ENCODE measurements at places on chromosomes 11 and 22.

DNA sequence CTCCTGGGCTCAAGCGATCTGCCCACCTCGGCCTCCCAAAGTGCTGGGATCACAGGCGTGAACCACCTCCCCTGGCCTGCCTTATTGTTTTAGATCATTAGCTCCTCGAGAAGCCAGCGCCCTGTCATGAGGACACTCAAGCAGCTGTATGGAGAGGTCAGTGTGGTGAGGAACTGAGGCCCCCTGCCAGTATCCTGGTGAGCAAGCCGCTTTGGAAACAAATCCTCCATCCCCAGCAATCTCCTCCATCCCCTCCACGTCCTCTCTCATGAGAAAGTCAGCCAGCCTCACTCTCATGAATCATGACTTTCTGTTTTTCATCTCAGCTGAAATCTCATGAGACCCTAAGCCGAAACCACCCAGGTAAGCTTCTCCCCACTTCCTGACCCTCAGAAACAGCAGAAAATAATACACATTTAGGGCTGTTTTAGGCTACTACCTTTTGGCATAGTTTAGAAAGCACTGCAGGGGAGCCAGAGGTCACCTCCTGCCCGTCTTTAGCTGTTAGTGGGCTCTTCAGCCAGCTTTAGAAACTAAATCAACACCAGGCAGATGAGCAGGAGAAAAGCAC lies 56.0 kb downstream of the CTTN start:
- DNase-seq: no peak

GRCh38 chr22:22745225-22746060 lies 101.0 kb downstream of the GGTLC2 start:
- no peak for DNase-seq

DNA sequence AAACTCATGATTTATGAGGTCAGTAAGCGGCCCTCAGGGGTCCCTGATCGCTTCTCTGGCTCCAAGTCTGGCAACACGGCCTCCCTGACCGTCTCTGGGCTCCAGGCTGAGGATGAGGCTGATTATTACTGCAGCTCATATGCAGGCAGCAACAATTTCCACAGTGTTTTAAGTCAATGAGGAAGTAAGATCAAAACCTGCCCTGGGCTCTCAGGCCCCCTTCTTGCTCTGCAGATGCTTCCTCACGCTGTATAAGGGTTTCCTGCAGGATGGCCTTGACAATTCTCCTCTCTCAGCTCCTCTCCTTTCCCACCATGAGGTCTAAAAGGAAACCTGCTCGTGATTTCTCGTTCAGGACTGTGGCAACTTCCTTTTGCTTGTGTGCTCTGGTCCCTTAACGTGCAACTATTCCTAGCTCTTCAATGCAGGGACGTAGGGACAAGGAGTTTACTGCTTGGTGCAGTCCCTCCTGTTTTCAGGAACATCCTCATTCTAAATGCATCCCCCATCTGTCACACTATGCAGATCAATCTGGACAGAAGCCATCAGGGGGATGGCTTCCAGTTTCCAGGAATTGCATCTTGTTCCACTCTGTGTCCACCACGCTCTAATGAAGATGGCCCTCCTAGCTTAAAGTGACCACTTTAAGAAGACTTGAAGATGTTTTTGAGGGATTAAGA lies 64.3 kb upstream of the IGLL5 start:
- no peak for DNase-seq

DNA sequence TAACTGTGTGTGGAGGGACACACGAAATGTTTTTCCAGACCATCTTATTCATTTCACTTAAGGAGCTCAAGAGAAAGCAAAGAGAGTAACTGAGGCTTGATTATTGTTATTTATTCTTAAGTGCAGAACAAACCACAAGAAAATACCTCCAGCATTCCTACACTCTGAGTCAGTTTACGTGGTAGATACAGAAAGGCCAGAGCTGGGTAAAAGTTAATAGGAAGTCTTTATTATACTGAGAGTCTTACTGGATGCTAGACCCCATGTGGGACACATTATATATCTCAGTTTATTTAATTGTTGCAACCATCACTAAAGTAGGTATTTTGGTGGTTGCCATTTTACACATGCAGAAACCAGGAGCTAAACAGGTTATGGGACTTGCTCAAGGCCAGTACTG lies 261.4 kb upstream of the POU2AF2 start:
- no peak for DNase-seq

- DNase-seq: no peak
Measured at GRCh38 chr11:48007677-48008076, 27.3 kb downstream of the PTPRJ start.

DNA sequence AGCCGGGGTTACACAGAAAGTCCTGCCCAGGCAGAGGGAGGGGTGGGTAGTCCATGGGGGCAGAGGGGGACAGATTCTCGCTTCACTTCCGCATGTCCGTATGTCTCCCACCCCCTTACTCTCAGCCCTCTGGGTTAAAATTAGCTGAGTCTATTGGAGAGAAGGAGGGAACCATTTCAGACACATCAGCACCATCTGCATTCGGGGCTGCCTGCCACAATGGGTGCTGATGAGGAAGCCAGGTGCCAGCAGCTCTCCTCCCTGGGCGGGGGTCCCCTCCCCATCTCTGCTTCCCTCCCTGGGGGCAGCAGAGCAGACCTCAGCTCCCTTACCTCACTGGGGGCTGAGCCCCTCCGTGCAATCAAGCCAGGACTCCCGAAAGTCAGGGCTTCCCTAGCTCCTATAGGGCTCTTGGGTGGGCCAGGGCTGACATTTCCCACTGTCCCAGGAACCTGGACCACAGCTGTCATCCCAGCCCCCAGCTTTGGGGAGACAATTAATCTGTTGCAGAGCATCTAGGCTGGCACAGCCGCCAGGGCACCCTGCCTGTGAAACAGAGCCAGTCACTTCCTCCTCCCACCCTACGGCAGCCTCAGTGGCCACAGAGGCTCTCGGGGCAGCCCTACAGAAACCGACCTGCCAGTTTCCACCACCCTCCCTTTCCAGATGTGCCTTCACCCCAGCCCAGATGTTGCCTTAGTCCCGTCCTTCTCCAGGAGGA lies 67.3 kb downstream of the PDE2A start:
- DNase-seq: no peak

DNA sequence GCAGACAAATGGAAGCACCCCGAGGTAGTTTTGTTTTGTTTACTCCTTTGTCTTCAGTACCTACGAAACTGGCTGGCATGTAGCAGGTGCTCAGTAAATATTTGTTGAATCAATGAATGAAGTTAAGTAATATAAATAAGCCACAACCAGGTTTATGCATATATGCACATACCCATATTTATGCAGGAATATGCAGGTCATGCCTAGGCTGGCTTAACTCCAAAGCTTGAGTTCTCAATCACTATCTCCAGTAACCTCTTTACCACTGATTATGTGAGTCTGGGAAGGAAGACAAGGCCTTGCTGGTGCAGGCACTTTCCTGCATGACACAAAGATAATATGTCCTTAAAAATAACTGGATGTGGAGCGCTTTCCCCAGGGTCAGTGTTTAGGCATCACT lies 27.5 kb downstream of the ARL14EP start:
- DNase-seq: no peak

- DNase-seq: no peak
Measured at GRCh38 chr22:49663311-49663711, 164.4 kb downstream of the BRD1 start.

DNA sequence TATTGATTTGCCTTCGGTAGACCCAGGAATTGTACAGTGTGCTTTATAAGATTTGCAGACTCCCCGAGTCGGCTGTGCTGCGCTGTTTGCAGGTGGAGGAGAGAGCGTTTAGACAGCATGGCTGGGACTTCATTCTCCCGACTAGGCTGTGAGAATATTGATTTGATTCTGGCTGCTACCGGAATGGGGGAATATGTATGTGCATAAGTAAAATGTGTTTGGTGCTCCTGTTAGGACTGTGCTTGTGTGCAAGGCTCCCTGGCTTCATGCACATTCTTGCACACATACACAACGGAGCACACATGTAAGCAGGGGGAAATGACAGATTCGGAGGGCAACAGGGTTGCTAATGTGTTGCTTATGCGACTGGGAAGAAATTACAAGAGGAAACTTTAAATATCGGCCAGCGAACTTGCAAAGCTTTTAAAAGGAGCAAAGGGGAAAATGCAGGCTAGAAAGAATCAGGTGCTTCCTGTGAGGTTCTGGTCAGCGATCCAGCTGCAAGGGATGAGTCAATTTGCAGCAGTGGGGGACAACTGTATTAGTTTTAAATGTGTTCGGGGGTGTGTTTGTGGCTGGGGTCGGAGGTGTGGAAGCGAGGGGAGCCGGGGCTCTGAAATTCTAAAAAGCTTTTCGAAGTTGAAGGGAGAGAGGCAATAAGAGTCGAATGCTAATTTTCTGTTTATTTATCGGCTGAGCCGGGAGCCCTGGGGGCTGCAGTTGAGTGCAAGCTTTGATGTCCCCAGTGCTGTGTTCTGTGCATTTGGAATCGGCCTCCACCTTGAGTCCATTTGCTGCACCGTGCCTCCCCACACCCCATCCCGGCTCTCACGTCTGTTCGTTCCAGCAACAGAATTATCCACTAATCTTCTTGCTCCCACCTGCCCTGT lies 731 bp downstream of the NTM start:
- DNase-seq: no peak

GRCh38 chr11:7437696-7438095 lies 47.6 kb upstream of the OLFML1 start:
- DNase-seq: no peak

- no peak for DNase-seq
Measured at GRCh38 chr11:3995949-3996554, 98.5 kb upstream of the RRM1 start.

GRCh38 chr11:72038491-72038890 lies 39.8 kb downstream of the IL18BP start:
- DNase-seq: no peak

- DNase-seq: no peak
Measured at GRCh38 chr22:44316393-44317122, 3.8 kb upstream of the SHISAL1 start.

DNA sequence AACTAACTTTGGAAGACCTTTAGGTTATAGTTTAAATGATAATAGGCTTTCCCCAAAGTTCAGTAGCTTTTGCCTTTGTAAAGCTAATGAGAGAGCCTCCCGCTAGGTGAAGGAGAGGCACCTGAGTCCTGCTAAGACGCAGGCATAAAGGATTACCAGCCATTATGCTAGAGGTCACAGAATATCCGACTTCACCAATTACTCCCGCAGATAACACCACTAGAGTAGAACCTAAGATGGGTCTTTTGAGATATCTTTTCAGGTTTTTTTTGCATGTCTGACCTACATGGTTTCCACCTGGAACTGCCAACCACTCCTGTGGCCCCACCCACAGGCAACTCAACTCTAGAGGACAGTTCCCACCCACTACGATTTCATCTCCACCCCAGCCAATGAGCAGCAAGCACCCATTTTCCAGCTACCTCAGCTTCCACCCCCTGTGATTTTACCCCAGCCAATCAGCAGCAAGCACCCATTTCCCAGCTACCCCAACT lies 314.3 kb downstream of the BRD1 start:
- DNase-seq: no peak

DNA sequence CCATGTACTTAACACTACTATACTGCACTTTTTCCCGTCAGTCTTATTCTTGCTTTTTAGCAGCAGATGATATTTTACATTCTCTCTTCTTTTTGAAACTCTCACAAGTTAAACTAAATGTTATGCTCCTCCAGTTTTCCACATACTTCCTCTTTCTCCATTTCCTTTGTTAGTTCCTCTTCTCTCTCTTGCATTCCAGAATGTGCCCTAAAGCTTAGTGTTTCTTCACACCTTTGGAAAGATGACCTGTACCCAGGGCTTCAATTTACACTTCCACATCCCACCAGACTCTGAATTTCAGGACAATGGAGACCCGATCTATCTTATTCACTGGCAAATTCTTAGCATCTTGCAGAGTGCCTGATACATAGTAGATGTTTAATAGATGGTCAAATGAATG lies 51.8 kb downstream of the APIP start:
- no peak for DNase-seq

- no peak for DNase-seq
Measured at GRCh38 chr22:42275970-42276369, 5.5 kb upstream of the TCF20 start.

GRCh38 chr11:112928136-112928535 lies 33.1 kb upstream of the NCAM1 start:
- DNase-seq: no peak

GRCh38 chr11:62610814-62611704 lies 1.5 kb downstream of the EML3 start:
- DNase-seq: no peak

- DNase-seq: no peak
Measured at GRCh38 chr11:59423835-59424234, 2.4 kb downstream of the OR5A2 start.

DNA sequence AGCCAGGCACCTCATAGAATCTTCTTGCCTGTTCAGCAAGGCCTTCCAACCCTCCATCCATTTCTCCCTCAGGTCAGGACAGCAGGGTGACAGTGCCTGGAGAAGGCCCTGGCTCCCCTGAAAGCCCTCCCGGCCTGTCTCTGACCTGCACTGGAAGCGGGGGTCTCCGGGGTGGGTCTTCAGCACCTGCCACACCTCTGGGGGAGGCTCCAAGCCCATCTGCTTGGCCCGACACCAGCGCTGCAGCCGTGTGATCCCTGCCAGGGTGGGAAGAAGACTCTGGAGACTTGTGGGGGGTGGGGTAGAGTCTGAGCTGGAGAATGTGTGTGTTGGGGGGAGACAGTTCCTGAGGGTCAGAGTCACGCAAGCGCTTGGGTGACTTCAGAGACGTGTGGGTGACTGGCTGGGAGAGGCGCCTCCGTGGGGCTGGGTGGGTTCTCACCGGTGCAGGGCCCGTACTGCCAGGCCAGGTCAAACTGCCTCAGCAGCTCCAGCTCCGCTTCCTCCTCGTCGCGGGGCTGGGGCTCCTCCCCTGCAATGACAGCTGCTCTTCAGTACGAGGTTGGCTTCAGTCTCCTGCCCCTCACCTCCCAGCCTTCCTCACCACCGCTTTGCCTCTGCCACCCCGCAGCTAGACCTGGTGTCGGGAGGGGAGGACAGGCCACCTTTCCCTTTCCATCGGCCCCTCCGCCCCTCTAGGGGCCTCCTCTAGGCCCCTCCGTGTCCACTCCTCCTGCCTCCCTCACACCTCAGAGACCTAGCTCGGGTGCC lies 615 bp downstream of the POLD4 start:
- no peak for DNase-seq

- no peak for DNase-seq
Measured at GRCh38 chr22:40196628-40197360, 19.1 kb downstream of the TNRC6B start.

GRCh38 chr11:72426758-72427157 lies 7.6 kb downstream of the CLPB start:
- no peak for DNase-seq

DNA sequence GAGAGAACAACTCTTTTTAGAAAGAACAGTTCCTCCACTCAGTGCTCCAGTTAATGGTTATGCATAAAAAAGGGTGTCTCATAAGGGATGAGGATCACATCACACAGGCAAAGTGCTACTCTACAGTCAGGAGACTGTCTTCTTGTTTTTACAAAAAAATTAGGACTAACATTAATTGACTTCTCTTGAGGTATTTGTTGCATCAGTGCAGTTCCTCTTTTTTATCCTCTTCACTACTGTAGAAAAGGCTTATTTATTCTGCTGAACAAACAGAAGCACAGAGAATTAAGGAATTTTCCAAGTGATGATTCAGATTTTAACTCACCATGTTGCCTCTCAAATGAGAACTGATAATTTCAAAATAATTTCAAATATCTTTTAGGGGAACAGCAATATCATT lies 1.9 kb downstream of the MMP8 start:
- no peak for DNase-seq

- DNase-seq: no peak
Measured at GRCh38 chr11:17760102-17761029, 25.8 kb downstream of the KCNC1 start.
